ENCODE measurements at places on chromosomes 3 and 15.

- DNase-seq, result no peak
Observed at GRCh38 chr3:189630767-189631372, 319 bp upstream of the TP63 start.

DNA sequence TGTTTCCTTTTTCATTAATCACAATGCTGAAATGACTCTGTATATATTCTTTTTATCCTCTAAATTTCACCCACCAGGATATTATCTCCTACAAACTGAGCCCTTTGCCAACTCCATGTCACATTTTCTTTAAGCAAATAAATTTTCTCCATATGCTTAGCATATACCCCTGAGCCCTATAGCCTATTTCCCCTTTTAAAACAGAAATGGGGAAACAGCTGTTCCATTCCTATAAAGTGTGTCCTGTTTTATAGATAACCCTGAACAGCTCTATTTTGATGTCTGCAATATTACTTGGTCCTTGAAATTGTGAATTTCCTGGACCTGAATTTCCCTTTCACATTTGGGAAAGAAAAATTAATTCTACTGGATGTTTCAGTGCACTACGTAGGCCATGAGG lies 15.6 kb upstream of the FILIP1L start:
- no peak for DNase-seq

DNA sequence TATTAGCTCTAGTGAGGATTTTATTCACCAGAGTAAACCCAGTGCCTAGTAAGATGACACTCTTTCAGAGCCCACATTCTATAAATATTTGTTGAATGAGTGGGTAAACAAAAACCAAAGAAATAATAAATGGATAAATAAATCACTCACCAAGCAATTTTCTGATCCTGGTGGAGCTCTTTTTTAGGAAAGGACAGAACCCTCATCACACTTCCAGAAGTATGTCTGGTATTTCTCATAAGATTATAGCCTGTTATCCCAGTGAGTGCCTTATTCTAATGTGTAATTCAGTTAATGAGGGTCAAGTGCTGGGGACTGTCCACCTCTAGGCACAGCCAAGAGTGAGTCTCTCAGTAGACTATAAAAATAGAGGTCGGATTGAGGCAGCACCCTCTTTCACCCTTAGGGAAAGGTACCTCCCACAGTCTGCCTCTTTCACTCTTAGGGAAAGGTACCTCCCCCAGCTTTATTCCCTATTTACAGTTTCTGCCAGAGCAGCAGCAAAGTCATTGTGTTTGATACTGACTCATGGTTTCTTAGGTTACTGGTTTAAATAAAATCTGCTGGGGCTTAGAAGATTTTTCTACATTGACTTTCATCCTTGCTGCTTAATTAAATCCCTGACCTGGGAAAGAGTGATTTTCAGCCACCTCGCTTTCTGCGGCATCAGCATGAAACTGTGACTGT lies 145.0 kb downstream of the STAC start:
- DNase-seq, result no peak

GRCh38 chr3:50068134-50068533 lies 20.6 kb upstream of the RBM5 start:
- DNase-seq, result no peak

DNA sequence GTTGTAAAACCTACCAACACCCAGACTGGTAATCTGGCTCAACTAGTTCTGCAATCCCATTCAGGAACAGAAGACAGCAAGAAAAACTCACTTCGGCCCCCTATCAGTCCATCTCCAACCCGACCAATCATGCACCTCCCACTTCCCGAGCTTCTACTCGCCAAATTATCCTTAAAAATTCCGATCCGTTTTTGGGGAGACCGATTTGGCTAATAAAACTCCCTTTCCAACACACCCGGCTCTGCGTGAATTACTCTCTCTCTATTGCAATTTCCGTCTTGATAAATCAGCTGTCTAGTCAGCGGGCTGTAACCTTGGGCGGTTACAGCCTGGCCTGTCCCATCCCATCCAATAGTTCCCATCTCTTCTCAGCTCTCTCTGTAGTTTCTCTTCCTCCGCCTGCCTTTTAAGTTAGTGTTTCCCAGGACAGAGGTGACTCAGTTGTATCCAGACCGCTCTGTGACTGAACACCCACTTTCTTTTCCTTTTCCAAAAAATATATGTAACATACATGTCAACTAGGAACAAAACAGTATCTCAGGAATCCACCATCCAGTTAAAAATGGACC lies 780 bp upstream of the ACAD9 start:
- no peak for DNase-seq

GRCh38 chr3:197880491-197881269 lies 69.3 kb upstream of the RPL35A start:
- DNase-seq, result no peak

GRCh38 chr15:80464951-80465625 lies 60.9 kb downstream of the ARNT2 start:
- no peak for DNase-seq

- DNase-seq, result no peak
Observed at GRCh38 chr3:180306691-180307090, 270.0 kb upstream of the PEX5L start.

DNA sequence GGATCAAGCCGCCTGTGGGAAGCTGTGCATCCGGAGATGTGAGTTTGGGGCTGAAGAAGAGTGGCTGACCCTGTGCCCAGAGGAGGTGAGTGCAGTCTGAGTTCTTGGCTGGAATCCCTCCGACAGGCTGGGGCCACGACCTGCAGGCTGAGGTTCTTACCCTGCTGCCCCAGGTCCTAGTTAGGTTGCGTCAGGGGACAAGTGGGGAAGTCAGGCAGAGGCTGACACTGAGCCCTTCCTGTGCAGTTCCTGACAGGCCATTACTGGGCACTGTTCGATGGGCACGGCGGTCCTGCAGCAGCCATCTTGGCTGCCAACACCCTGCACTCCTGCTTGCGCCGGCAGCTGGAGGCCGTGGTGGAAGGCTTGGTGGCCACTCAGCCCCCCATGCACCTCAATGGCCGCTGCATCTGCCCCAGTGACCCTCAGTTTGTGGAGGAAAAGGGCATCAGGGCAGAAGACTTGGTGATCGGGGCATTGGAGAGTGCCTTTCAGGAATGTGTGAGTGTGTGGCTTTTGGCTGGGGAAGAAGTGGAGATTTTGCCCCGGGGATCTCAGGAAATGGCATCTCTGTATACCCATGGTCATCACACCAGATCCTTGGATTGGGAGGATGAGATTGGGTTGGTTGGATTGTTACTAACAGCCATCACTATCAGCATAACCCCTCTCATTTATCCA lies 1.3 kb downstream of the PPM1M start:
- no peak for DNase-seq

GRCh38 chr3:128307781-128308469 lies 154.6 kb downstream of the EEFSEC start:
- no peak for DNase-seq

GRCh38 chr3:190048932-190049441 lies 71.7 kb downstream of the P3H2 start:
- DNase-seq, result no peak

- no peak for DNase-seq
Observed at GRCh38 chr3:179196700-179197099, 48.5 kb downstream of the PIK3CA start.

- DNase-seq, result no peak
Observed at GRCh38 chr15:48112242-48112641, 8.5 kb upstream of the SLC24A5 start.

DNA sequence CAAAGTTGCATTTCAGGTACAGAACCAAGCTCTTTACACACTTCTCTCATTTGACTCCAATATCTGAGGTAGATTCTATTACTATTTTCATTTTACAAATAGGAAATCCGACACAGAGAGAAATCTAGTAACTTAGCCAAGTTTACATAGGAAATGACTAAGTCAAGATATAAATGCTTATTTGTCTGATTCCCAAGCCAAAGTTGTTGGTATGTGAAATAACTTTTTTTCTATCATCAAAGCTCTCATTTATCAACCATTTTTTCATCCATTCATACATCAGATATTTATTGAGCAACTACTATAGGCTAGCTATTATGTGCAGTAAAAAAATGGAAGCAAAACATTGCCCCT lies 89.2 kb upstream of the MITF start:
- no peak for DNase-seq

DNA sequence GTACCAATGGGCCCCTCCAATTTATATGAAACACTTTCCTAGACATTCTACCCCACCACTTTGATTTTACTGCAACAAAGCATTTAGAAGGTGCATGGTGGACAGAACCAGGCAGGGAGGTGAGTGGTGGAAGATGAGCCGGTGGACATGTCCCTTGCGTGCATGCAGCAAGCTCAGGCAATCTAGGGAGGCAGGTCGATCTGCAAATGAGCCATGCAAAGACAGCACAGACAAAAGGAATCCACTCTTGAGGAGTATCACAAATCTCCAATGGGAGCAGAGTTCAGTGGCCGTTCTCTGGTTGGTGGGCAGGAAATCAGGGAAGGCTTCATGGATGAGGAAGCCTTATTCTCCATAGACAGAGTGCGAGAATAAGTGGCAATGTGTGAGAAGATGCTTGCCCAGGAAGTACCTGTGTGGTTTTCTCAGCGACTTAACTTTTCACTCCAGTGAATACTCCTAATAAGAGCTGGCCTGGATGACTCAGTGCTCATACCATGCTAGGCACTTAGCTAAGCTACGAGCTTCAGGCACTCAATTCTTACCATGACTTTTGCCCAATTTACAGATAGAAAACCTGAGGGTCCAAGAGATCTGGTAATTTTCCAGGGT lies 152.5 kb downstream of the FOXP1 start:
- DNase-seq, result no peak

DNA sequence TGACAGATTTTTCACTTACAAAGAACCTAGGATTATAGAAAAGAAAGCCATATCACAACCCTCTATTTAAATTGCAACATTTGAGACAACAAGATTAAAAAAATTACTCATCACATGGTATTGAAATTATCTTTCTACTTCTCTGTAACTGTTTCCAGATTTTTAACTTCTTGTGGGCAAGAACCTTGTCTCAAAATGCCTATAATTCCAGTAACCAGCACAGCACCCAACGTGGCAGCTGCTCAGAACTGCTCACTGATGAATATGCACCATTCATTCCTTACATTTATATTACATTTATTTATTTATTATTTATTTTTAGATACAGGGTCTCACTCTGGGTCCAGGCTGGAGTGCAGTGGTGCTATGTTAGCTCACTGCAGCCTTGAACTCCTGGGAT lies 216.1 kb downstream of the THRB start:
- no peak for DNase-seq

- DNase-seq, result no peak
Observed at GRCh38 chr3:157082305-157082982, 77.5 kb downstream of the CCNL1 start.

DNA sequence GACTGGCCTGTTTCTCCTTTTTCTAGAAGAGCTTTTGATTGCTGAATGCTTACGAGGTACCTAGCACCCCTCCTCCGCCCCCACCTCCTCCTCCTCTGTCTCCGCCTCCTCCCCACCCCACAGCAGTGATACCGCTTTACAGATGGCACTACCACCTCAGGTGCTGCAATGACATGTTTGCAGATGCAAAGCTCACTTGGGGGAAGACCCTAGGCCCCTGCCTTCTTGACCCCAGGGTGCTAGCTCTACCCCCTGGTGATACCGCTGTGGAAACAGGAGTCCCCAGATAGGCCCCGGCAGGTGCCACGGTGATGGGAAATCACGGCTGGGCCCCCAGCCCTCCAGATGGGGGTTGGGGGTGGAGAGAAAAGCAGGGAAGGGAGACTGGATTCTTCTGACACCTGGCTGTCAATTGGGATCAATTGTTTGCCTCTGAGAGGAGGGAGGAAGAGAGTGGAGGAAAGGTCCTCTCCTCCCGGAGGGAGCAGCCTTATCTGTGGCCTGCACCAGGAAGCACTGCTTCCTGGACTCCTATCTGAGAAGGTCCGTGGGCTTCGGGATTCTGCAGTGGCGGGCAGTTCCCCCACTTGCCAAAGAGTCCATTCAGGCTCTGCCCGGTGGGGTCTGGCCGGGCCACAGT lies 37.6 kb downstream of the DNASE1L3 start:
- no peak for DNase-seq

GRCh38 chr3:112605285-112605684 lies 35.7 kb downstream of the CCDC80 start:
- DNase-seq, result no peak

DNA sequence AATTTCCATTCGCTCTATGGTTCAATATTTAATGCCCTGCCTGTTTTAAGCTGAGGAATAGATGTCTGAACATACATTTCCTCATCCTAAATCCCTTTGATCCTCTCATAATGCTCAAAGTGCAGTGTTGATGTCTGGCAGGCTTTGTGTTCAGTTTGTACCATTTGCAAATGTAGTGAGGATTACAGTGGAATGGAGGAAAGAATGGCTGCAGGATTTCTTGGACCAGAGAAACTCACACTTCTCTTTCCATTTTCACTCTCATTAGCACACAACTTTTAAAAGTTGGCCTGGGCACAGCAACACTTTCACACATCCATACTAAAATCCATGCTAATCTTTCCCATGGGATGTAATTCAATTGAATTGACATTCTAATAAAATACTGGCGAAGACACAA lies 28.6 kb upstream of the THRB start:
- DNase-seq, result no peak

DNA sequence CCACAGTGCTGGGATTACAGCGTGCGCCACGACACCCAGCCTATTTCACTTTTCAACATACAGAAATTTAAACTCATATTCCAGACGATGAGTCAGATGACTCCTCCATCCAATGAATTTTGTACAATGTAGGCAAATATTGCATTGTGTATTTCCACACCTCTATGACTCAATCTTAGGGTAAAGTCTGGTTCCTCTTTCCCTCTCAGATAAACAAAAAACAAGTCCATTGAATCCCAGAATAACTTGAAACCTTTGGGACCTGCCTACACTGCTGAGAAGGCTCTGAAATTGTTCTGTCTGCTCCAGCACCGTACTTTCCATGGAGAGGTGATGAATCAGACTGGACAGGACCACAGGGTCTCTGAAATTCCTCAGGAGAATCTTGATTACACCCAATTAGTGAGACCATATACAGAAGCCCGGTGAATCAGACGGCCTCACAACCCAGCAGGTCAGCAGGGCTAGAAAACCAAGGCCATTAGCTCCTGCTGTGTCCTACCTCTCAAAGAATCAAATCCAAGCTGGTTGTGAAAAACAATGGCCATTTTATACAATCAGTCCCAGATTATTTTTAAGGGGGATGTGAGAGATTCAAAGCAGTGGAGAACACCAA lies 112.6 kb downstream of the ERC2 start:
- DNase-seq, result no peak

DNA sequence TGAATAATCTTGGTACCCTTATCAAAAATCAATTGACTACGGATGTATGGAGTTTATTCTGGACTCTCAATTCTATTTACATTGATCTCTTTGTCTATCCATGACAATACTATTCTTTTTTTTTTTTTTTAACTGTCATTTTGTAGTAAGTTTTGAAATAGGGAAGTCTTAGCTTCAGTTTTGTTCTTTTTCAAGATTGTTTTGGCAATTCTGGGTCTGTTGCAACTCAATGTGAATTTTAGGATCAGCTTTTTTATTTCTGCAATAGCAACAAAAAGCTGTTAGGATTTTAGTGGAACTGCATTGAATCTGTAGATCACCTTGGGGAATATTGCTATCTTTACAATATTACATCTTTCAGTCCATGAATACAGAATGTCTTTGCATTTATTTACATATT lies 21.4 kb downstream of the BTLA start:
- DNase-seq, result no peak

Data from effector memory CD4-positive, alpha-beta T cell (primary cell).